ENCODE measurements at places on chromosomes 7 and 10.

DNA sequence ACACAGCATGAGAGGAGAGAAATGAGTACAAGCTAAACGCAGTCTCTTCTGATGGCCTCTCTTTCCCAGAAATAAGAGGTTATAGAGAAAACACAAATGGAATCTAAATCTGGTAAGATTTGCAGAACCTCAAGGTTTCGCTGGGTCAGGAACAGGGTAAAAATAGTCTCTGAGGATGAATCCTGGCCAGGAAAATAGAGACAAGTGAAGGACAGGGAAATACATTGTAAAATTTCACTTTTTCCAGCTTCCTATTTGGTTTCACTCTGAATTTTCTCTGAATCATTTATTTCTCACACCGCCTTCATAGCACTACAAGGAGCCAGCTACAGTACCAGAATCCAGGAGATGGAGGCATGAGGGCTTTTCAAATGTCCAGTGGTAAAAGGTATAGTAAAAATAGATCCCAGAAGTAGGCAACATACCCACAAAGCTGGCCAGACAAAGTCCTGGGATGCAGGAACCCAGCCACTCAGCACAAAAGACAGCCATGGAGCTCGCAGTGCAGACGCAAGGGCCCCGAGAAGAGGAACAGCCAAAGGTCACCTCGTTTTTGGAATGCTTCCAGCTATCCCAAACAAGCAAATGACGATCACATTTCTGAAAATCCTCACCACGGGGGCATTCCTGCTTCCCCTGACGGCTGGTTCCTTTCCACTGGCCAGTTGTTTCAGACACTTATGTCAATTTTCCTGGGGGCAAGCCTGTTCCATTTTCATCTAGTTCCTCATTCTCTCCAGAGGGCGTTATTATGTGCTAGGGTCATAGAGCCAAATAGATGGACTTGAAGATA is 21.5 kb upstream of the IKZF1 start:
- DNase-seq = no peak

- DNase-seq = no peak
Measured at GRCh38 chr7:100132697-100133151, 6.0 kb downstream of the MBLAC1 start.

GRCh38 chr10:15353471-15354017 is 17.5 kb downstream of the FAM171A1 start:
- no peak for DNase-seq

- DNase-seq = no peak
Measured at GRCh38 chr10:35768011-35768410, 125.9 kb upstream of the FZD8 start.

GRCh38 chr10:73765066-73765465 is 16.8 kb upstream of the CHCHD1 start:
- no peak for DNase-seq

Data from activated CD8-positive, alpha-beta memory T cell treated with anti-CD3 and anti-CD28 coated beads for 1 hour (primary cell).